D341Med (cell line): ENCODE measurements at places on chromosomes 11 and 22.

DNA sequence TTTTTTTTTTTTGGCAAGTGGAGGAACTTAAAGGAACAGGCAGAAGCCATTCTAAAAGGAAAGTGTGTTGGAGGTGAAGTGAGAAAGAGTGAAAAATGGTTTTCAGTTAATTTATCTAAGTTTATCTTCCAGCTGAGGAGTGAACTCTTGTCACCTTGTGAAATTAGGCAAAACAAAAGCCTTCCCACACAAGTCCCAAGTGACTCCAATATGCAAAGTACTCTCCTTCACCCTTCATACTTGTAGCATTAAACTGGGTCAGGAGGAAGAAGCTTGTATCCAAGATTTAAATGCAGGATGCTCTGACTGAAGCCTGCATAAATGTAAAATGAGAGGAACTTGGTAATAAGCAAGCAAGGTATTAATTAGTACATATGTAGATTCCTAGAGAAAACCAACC, 796.8 kb downstream of the DLG2 start:
- DNase-seq: no peak

- DNase-seq: no peak
Measured at GRCh38 chr11:48193876-48194275, 22.7 kb upstream of the OR4B1 start.

- DNase-seq: no peak
Measured at GRCh38 chr11:102223859-102224258, 93.4 kb upstream of the BIRC3 start.

GRCh38 chr11:117859061-117859460, 17.4 kb downstream of the FXYD6 start:
- no peak for DNase-seq

GRCh38 chr11:3929649-3930048, 74.2 kb downstream of the STIM1 start:
- DNase-seq: no peak

- no peak for DNase-seq
Measured at GRCh38 chr11:78667461-78667860, 92.8 kb upstream of the NARS2 start.

- no peak for DNase-seq
Measured at GRCh38 chr11:110298301-110298765, 1.9 kb upstream of the RDX start.

DNA sequence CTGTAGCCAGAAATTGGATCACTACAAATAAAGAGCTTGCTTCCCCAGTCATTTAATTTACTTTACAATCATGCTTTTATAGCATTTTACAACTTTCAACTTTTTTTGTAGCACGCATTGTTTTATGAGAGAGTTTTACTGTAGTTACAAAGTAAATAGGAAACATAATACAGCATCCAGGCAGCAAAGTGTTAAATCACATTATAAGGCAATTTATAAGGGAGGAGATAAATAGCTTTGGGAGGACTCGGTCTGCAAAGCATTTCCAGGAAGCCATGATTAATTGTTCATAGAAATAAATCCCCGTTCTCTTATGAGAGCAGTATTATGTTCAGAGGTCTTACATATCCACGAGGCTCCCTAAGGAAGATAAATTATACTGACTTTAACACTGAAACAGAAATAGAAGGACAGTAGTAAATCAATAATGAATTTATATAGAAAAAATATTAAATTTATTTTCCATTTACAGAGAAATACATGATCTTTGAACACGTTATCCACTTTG, 792.6 kb upstream of the RAG2 start:
- no peak for DNase-seq
